Coronary artery (tissue), 2 donors: ENCODE measurements at places on chromosomes 12 and 14.

DNA sequence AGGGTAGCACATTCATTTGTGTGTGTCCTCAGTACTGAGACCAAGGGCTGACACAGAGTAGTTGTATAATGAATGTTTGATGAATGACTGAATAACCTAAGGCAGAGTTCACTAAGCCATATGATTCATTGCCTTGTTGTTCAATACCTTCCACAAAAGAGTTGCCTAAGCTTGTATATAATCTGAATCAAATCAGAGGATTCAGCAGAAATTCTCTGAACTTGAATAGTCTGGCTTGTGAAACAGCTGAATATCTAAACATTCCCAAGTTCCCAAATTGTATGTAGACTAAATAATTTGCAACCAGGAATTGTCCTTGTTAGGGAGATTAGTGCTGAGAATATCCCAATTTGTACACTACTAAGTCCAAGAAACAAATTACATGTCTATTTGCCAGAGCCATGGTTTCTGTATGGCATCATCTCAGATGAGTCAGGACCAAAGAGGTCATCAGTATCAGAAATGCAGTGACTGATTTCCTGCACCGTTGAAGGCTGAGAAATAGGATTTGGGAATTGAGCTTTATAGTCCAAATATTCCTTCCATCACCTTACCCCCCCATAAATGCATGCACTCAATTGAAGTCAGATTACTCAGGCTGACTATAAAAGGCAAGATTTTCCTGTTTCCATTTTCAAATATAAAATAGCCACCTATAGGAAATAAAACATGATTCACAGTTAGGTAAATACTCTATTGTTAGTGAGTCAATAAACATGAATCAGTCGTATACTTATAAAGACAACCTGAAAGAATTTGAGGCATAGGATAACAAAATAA lies 168.7 kb downstream of the PHLDA1 start:
- no peak for DNase-seq

GRCh38 chr12:129606239-129606638 lies 297.6 kb downstream of the TMEM132D start:
- DNase-seq: no peak

DNA sequence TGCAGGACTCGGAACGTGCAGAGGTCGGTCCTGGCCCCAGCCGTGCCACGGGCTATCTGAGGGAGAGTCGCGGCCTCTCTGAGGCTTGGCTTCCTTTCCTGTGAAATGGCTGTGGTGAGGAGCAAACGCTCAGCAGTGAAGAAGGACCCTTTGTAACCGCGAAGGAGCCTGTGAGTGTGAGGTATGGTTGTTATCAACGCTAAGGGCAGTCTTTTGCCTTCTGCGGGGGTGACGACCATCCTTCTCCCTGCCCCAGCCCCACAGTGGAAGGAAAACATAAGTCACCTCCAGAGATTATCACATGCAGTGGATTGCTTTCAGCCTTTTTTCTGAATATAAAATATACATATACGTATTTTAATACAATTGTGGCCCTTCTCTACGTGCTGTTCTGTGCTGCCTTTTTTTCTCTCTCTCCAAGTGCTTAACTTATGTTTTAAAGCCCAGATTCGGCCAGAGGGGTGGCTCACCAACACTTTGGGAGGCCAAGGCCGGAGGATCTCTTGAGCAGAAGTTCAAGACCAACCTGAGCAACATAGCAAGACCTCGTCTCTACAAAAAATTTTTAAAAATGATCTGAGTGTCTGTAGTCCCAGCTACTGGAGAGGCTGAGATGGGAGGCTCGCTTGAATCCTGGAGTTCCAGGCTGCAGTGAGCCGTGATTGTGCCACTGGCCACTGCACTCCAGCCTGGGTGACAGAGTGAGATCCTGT lies 17.4 kb downstream of the TAMALIN start:
- DNase-seq: no peak

DNA sequence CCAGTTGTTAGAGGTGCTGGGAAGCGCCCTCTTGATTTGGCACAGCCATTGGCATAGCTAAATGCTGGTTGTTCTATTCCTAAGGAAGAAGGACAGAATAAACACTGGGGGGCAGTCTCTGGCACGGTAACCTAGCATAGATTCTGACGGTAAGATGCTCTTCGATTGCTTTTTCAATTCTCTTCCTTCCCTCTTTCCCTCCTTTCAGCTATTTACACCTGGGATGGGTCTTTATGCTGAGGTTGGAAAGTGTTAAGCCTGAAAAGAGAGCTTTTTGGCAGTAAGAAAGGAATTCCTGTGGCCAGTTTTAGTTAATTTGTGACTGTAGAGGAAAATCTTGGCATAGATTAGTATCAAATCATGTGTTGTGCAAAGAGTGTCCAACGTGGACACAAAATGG lies 162.8 kb downstream of the SNAPC1 start:
- DNase-seq: no peak
